ENCODE measurements at places on chromosomes 1 and 21.

DNA sequence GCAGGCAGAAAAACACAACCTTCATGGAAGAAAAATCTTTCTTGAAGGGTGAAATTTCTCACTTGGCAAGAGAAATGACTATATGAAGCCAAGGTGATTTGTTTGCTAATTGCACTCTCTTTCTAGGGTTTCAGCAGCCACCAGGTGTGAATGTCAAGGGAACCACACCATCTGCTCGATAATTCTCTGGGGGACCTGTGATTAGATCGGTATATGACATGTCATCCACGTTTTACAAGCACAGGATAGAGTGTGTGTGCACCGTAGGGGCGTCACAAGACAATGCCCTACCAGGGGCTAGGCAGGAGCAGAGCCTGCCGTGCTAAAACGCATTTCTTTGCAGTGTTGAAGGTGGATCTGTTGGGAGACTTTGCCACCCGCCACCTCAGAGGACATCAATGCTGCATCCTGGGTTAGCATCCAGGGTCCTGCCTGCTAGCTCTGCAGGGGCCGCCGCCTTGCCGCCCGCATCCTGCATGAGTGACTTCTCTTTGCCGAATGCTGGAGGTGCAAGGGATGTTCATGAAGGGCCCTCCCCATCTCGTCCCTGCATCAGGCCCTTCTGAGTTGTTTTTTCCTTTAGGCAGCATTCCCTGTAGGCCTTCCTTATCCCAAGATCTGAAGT is 37.8 kb upstream of the CCSAP start:
- DNase-seq: no peak

- no peak for DNase-seq
Measured at GRCh38 chr1:101587741-101588140, 350.9 kb downstream of the S1PR1 start.

- DNase-seq: no peak
Measured at GRCh38 chr1:53286955-53287354, 40.9 kb downstream of the LRP8 start.

DNA sequence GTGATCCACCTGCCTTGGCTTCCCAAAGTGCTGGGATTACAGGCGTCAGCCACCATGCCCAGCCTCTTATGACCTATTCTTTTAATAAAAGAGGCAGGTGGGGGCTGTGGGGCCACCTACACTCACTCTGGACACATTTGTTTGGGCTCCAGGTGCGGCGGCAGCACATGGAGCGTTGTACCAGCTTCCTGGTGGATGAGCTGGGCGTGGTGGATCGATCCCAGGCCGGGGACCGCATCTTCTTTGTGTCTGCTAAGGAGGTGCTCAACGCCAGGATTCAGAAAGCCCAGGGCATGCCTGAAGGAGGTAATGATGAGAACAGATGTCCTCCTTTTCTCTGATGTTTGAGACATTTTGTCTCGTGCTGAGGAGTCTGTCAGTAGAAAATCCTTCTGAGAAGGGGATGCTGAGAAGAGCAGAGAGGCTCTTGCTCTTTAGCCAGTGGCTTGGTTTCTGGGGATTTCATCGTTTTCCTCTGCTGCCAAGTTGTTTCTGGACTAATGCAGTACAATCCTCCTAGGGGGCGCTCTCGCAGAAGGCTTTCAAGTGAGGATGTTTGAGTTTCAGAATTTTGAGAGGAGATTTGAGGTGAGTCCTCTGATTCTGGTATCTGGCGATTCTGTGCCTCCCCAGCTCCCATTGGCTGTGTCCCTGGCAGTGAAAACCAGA is 17.9 kb upstream of the MIIP start:
- DNase-seq: peak; percentile 61

DNA sequence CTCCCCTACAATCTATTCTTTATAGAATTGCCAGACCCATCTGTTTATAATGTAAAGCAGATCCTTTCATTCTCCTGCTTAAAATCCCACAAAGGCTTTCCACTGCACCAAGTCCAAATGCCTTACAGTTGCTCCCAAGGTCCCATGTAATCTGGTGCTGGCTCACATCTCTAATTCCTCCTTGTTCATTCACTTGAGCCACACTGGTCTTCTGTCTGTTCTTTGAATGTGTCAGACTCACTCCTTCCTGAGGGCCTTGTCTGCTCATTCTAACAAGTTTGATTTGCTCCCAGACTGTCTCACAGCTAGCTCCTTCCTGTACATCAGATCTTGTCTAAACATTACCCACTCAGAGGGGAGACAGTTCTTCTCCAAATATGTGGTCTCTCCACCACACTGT is 38.9 kb downstream of the ALG14 start:
- no peak for DNase-seq

GRCh38 chr1:193890935-193891334 is 704.5 kb upstream of the B3GALT2 start:
- no peak for DNase-seq

GRCh38 chr1:1230656-1231399 is 973 bp downstream of the SDF4 start:
- no peak for DNase-seq

DNA sequence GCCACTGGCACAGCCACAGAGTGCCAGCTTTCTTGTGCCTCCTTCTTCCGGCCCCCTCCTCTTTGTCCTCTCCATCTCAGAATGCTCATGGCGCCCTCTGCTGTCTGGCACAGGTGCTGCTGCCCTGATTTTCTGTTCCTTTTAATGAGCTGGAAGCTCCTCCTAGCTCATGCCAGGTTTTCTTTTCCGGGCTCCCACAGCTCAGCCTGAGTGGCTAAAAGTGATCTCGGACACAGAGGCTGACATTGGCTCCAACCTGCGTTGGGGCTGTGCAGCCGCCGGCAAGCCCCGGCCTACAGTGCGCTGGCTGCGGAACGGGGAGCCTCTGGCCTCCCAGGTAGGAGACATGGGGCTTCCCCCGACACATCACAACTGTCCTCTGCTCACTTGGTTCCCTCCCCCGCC is 18.7 kb downstream of the CNTN2 start:
- peak; percentile 83 for DNase-seq

GRCh38 chr1:22024485-22025367 is 23.3 kb downstream of the CELA3A start:
- peak; percentile 66 for DNase-seq

DNA sequence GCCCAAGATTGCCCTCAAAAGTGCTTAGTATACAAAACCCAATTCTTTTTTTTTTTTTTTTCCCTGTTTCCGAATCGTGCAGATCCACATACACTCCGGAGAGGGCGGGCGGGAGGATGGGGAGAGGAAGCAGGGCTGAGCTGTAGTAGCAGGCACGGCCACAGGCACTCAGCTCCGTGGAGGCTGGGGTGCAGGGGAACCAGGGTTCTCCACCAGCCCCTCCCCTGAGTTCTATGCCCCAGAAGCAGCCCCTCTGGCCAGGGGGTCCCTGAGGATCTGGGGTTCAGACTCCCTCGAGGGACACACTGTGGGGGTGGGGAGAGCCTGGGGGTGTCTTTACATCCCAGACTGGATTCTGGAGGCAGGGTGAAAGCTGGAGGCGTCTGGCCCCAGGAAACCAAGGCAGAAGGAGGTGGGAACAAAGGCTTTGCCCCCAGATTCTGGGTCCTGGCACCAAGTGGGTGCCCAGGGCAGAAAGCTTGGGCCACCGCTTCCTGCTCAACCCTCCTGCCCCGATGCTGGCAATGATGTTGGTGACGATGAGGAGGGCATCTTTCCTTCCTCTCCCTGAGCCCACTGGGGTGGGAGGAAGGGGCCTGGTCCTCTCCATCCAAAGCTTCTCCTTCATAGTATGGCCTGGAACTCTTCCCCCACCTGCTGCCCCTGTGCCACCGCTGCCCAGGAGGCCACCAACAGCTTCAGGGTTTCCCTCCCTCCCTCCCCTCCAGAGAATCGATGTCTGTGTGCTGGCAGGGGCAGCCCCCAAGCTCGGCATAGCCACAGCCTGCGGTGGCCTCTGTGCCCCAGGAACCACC is 106.4 kb upstream of the TARDBP start:
- DNase-seq: no peak

GRCh38 chr1:27614625-27615344 is 10.8 kb upstream of the AHDC1 start:
- no peak for DNase-seq

DNA sequence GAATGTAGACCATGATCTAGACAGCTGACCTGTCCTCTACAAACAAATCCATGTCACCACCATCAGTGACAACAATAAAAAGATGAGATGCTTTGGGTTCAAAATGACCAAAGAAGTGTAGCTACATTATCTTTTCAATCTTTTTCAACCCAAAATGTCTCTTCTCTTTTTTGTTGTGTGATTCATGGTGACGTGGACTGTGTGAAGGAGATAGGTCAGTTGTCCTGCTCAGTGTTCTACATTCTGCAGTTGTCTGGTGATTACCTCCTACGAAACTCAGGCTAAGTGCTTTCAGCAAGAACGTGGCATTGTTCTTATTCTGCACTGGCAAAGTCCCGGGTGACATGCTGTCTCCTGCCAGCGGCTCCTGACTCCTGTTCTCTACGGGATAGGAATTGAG is 73.1 kb downstream of the PRKAB2 start:
- DNase-seq: no peak

- DNase-seq: no peak
Measured at GRCh38 chr1:53700776-53701175, 38.2 kb downstream of the GLIS1 start.

DNA sequence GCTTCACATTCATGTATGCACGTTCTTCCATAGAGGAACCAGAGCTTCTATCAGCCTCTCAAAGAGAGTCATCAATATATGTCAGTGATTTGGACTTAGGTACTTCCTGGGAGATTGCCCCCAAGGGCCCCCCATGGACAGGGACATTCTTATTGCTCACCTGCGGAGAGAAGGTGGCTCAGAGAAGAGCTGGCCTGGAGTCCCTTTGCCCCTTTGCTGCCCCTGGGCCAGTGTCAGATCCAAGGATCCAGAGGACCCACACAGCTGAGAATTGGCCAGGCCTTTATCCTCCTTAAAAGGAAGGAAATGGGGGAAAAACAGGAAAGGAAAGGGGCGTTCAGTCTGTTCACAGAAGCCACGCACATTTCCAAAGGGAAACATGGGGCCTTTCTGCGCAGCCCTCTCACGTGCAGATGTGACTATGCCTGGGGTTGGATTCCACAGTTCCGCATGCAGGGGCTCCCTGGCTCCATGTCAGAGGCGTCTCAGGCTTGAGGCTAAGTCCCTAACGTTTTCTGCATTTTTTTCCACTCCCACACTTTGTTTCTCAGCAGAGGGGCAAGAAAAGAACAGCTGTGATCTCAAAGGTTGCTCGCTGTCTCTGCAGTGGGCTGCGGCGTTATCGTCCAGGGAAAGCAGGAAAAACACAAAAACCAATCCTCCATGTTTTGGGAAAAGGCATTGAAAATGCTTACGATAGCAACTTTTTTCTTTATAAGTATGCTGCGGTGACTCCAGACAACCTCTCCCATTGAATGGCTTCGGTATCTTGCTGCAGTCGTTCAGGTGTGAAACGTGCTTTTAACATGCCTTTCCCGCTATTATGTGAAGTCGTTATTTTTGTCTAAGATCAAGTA is 5.9 kb downstream of the C1orf226 start:
- no peak for DNase-seq

DNA sequence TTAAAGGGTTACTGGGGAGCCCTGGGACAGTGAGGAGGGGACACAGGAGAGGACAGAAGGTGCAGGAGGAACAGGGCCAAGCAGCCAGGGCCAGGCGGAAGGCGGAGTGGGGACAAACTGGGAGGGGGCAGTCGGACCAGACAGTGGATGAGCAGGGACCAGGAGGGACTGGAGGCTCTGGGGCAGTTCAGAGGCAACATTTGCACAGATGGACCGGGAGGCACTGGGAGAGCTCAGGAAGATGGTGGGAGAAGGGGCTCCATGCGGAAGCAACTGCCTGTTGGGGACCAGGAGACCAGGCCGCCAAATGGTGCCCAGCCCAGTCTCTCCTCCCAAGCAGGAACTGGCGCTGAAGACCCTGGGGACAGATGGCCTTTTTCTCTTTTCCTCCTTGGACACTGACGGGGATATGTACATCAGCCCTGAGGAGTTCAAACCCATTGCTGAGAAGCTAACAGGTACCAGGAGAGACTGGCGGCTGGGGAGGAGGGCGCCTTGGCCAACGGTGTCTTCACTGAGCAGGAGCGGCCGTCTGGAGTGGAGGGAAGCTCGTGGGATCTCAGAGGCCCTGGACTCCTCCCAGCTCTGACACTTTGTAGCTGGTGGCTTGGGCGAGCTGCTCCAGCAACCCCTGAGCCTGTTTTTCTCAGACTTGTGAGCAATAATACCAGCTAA is 847 bp downstream of the SELENON start:
- no peak for DNase-seq

- DNase-seq: no peak
Measured at GRCh38 chr1:197994907-197995407, 77.8 kb downstream of the LHX9 start.

DNA sequence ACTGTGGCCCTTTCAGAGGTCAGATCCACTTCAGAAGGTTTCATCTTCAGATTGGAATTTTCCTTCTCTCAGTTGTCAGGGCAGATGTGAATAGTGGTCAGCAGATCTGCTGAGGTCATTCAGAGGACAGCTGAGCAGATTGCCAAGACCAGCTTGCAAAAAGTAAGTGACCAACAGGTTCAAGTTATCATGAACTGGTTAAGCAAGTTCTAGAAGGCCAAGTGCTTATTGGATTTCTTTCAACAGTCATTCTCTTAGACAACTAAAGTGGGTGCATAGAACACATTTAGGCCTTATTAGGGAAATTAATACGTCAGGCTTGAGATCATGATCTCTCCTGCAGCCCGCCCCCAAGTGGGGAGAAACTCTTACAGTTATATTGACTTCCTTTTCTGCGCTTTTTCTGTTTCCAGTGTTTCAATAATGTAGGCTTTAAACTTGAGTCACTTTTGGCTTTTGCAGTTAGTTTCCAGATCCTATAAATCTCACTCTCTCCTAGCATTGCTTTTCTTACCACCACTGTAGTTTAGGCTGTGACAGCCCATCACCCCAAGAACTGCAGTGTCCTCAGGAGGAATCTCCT is 96.4 kb downstream of the C1orf21 start:
- no peak for DNase-seq

- DNase-seq: peak; percentile 47
Measured at GRCh38 chr21:42737951-42738590, 84.7 kb downstream of the PDE9A start.

GRCh38 chr1:203239526-203240305 is 10.2 kb upstream of the CHIT1 start:
- DNase-seq: no peak

DNA sequence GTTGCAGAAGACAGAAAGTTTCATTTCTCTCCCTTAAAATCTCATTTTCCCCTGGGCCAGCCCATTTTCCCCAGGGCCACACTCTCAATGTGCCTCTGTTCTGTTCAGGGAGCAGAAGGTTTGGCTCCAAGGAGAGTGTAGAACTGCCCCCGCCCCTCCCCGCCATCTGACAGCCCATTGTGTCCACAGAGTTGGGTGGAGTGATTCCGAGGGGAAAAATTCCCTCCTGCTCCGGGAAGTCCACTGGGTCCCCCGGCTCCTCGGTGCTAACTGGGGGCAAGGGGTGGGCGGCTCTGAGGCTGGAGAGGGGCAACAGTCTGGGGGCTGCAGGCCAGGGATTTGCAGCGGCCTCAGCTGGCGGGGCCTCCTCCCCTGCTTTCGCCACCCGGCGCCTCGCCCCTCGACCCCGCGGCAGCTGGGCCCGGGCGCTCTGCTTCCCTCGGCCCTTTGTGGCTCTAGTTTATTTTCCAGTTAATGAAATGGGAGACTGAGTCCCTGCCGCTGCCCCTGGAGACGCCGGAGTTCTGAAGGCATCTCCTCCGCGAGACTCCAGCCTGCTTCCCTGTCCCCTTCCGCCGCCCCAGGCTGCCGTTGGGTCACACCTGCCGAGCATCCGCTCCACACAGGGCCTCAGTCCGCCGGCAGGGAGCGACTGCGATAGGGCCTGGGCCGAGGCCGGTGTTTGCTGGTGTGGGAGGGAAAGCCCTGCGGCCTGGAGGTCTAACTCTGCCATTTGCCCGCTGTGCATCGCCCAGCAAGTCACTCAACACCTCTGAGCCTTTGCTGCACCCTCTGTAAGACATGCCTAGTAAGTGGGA is 14.7 kb upstream of the KIRREL1 start:
- no peak for DNase-seq
